Fibroblast of skin of right quadriceps (primary cell): ENCODE measurements at places on chromosomes 12 and 14.

DNA sequence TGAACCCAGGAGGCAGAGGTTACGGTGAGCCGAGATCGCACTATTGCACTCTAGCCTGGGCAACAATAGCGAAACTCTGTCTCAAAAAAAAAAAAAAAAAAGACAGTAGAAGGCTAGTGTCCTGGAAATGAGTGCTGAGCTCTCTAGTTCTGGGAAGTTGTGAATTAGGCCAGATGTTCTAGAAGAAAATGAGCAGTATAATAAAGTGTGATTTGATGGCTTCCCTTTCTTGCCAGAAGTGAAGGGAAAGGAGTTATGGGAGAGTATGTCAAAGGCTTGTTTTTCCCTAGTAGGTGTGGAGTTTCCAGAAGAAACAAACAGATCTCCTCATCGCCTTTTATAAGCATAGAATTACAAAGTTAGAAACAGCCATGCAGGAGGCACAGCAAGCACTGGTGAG, 20.5 kb downstream of the RNF212B start:
- no peak for DNase-seq

GRCh38 chr14:75343911-75344310, 65.3 kb downstream of the FOS start:
- peak; percentile 55 for DNase-seq

GRCh38 chr12:124369827-124370378, 75.0 kb downstream of the RFLNA start:
- no peak for DNase-seq

DNA sequence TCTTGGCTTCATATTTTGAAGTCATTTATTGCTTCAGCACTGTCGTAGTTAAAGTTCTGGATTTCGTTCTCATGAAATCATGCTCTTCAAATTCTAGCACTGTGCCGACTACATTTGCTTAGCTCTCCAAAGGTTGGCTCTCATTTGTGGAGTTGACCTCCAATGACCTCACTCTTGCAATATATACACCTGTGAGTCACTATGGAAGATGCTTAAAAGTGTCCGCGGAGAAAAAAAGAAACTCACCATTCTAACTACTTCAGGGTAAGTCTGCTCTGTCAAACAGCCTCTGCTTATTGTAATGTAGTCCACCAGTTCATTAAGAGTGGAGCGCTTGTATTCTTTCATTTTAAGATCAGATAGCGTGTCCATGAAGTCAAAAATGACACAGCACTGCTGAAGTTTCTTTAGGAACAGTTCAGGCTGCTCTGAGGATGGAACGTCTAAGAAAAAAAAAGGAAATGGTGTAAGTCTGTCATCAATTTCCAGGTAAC, 89.7 kb downstream of the PPP2R5E start:
- no peak for DNase-seq
